ENCODE measurements at places on chromosomes 16 and 17.

- no peak for DNase-seq
Observed at GRCh38 chr16:79740252-79740651, 139.7 kb upstream of the MAF start.

DNA sequence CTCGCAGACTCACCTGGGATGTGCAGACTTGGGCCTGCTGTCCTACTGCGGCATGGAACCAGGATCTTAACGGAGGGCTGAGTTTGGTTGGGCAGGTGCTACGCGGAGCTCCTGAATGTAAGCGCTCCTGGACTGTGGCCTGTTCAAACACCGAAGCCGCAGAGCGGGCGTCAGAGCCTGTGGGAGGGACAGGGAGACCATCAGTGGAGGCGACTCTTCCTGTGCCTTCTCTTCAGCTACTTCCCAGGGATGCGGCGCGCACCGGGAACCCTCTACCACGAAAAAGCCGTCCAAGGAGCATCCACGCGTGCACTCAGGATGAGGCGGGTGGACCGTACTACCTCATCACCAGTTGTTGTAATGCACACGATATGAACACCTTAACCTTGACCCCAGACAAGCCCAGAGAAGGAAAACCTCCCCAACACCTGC lies 2.0 kb downstream of the USP36 start:
- no peak for DNase-seq

GRCh38 chr16:56999409-57000270 lies 10.3 kb downstream of the NLRC5 start:
- no peak for DNase-seq

GRCh38 chr16:6200271-6200670 lies 1102.7 kb upstream of the EEF2KMT start:
- DNase-seq: no peak

DNA sequence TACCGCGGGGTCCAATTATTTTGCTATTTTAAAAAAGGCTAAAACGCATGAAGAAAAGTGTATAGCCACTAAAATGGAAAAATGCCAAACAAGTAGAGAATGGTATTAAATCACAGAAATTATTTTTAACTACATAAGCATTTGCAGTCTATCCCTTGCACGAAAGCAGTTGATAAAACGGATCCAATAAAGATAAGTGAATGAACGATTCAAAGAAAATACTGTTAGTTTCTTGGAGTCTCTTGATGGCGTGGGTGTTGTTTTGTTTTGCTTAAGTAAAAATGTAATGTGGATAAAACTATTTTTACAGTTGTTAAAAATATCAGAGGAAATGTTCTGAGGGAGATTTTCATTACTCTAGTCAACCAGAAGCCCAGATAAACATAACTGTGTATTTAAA lies 9.3 kb downstream of the HS3ST3A1 start:
- no peak for DNase-seq

GRCh38 chr17:41186872-41187271 lies 2.2 kb upstream of the KRTAP4-1 start:
- no peak for DNase-seq

DNA sequence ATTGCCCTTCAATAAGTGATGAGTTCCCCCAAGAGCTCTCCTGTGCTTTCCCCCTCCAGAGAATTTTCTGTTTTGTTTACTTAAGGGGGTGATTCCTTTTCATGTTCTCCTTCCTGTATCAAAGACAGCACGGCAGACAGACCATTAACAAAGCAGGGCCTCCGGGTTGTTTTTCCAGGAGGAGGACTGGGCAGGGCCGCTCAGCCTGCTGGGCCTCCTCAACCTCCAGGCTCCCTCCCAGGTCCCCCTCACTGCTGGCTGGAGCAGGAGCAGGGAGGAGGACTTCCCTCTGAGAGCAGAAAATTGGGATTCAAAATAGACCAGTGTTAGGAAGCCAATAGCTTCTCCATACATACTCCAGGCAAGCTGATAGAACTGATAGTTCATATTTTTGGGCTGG lies 20.4 kb downstream of the SDK2 start:
- DNase-seq: no peak

- DNase-seq: no peak
Observed at GRCh38 chr16:3963203-3963602, 82.7 kb upstream of the CREBBP start.

DNA sequence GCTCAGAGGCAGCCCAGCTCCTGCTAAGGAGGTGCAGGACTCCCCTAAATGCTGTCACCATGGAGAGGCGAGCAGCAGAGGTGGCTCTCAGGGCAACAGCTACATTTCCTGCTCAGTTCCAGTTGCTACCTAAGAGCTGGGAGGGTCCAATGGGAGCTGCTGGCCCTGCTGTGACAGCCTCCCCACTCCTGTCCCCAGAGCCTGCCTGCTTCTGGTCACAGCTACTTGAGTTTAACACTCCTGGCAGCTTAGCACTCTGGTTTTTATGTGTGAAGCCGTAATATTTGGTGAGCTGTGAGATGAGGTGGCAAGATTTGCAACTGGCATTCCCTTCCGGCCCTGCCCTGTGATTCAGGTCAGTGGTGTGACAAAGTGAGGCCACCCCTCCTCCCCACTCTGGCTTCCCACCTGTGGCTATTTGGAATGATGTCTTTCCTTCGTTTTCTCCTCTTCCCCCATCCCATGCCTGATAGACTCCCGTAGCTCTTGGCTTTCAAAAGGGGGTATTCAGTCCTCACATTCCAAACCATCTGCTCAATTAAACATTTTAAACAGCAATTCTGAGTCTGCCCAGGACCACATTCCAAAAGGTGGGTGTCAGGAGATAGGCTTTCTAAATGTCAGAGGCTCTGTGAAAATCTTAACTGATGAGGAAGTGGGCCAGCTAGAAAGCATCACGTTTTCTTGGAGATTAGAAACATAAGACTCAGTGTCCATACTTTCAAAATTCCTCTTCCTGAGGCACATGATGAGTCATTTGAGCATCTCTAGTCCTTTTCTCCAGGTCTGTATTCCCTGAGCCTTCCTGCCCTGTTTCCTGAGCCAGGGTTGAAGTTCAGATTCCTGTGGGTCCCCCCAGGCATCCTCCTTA lies 42.6 kb upstream of the SKAP1 start:
- no peak for DNase-seq

GRCh38 chr16:76345163-76345661 lies 68.0 kb downstream of the CNTNAP4 start:
- DNase-seq: no peak

DNA sequence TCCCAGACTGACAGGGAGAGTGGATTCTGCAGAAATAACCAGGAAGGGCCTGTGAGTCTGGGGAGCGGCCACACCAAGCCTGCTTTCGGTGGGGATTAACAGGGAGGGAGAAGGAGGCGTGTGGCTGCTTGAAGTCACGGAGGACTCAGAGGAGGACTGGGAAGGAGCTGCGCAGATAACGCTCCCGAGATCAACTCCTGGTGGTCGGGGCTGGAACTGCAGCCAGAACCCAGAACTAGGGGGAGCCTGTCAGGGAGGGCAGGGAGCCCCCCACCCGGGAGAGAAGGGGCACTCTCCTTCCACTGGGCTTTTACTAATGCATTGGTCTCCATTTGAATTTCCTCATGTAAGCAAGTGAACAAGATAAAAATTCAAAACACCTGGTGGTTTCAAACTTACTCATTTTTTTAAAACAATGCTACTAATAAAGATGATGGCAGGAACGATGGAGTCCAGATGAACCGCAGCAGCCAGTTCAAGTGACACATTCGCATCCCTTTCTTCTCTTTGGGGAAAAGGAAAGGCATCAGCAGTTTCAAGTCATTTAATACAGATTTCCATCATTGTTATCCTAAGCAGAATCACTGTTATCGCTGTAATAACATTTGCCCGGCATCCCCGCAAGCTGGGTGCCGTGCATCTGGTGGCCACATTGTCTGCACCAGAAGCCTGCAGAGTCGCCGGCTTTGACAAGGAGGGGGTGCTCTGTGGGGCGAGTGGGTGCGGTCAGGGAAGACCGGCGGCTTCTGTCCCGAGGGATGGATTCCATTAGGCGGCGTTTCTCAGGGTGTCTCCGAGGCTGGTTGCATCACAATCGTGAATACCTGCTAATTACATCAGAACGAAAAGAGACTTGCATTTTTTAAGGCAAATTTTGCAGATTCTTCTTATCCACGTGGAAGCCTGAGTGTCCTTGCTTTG lies 183.0 kb downstream of the FOXL1 start:
- DNase-seq: no peak

GRCh38 chr16:24977678-24978075 lies 37.5 kb downstream of the ARHGAP17 start:
- no peak for DNase-seq

DNA sequence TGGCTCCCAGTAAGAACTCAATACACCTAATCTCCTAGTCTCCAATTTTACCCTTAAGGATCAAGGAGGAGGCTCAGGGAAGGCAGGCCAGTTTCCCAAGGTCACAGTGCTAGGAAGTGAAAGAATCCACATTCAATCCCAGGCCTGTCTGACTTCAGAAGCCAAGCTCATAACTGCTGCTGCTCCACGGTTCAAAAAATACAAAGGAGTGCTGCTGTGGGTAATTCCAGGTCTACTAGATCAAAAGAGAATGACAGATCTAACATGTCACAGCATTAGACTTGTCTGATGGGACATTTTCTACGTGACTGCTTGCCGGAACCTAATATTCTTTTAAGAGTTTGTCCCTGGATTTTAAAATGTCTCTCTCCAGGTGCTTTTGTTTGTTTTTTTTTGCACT lies 48.8 kb upstream of the IRX6 start:
- DNase-seq: no peak

DNA sequence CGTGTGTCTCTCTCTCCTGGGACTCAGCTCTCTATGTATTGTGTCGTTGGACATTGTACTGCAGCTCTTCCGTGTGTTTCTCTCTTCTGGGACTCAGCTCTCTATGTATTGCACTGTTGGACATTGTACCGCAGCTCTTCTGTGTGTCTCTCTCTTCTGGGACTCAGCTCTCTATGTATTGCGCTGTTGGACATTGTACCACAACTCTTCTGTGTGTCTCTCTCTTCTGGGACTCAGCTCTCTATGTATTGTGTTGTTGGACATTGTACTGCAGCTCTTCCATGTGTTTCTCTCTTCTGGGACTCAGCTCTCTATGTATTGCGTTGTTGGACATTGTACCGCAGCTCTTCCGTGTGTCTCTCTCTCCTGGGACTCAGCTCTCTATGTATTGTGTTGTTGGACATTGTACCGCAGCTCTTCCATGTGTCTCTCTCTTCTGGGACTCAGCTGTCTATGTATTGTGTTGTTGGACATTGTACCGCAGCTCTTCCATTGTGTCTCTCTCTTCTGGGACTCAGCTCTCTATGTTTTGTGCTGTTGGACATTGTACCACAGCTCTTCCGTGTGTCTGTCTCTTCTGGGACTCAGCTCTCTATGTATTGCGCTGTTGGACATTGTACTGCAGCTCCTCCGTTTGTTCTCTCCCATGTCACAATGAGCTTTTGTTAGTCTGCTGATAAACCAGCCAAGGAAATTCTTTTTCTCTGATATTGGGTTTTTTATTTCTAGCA lies 84.8 kb downstream of the RPTOR start:
- DNase-seq: no peak

DNA sequence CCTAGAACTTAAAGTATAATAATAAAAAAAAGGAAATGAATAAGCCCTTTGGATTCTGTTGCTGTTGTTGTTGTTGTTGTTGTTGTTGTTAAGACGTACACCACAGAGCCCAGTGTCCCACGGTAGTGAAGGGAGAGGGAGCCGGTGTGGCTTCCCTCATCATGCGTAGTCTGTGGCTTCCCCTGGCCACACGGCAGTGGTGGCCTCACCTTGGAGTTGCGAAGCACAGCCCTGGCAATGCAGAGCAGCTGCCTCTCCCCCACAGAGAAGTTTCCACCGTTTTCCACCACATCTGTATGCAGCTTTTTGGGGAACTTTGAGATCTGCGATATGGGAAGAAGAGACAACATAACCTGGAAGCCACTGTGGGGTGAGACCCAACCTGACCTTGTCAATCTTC lies 14.1 kb upstream of the ABCC12 start:
- DNase-seq: no peak

- DNase-seq: no peak
Observed at GRCh38 chr16:89506791-89507191, 1.4 kb upstream of the SPG7 start.

- no peak for DNase-seq
Observed at GRCh38 chr17:55208078-55208812, 56.5 kb upstream of the HLF start.

GRCh38 chr16:6861815-6862477 lies 470.7 kb upstream of the RBFOX1 start:
- no peak for DNase-seq

DNA sequence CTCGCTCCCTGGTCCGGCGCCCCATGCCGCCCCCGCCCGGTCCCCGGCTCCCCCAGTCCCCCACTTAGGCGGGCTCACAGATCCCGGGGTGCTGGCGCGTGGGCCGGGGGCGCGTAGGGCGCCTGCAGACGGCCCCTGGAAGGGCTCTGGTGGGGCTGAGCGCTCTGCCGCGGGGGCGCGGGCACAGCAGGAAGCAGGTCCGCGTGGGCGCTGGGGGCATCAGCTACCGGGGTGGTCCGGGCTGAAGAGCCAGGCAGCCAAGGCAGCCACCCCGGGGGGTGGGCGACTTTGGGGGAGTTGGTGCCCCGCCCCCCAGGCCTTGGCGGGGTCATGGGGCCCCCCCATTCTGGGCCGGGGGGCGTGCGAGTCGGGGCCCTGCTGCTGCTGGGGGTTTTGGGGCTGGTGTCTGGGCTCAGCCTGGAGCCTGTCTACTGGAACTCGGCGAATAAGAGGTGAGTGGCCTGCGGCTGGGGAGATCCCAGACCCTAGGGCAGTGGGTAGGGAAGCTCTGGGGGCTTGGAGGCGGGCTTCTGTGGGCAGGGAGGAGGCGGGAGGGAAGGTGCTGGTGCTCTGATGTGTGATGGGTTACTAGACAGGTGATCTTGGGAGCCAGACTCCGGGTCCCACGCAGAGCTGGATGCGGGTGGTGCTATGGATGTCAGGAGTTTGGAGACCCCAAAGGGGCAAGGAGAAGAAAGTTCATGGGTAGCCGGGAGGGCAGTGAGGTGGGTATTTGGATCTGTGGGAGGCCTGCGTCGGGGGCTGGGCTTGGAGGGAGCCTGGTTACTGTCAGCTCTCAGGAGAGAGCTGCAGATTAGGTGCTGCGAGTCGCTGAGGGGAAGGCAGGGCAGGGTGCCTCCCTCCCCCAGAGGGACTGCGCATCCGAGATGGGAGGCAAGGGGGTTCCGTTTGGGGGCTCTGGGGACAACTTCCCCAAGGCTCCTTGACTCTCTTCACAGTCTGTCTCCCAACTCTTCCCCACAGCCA lies 560 bp downstream of the EFNB3 start:
- DNase-seq: no peak

DNA sequence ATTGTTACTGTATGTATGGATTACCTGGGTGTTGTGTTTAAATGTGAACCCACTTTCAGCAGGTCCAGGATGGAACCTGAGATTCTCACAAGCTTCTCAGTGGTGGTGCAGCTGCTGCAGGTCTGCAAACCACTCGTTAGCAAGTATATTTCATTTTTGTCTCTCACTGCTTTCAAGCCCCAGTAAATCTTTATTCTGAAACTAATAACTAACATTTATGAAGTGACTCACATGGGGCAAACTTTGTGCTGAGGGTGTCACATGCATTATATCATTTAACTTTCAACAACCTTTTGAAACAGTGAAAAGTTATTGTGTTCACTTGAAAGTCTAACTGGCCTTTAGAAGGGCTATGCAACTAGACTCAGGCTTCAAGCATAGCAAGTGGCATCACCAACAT lies 98.9 kb upstream of the DYNLRB2 start:
- no peak for DNase-seq

GRCh38 chr16:54049591-54050458 lies 236.8 kb downstream of the IRX3 start:
- no peak for DNase-seq

- DNase-seq: no peak
Observed at GRCh38 chr17:64503821-64504768, 2.0 kb downstream of the DDX5 start.

All from anterior cingulate cortex (tissue), 58 donors.